MCF 10A (cell line): ENCODE measurements at places on chromosomes 2 and 18.

- DNase-seq = no peak
These were observed 146.0 kb downstream of the MYO1B start for GRCh38 chr2:191391171-191391570.

DNA sequence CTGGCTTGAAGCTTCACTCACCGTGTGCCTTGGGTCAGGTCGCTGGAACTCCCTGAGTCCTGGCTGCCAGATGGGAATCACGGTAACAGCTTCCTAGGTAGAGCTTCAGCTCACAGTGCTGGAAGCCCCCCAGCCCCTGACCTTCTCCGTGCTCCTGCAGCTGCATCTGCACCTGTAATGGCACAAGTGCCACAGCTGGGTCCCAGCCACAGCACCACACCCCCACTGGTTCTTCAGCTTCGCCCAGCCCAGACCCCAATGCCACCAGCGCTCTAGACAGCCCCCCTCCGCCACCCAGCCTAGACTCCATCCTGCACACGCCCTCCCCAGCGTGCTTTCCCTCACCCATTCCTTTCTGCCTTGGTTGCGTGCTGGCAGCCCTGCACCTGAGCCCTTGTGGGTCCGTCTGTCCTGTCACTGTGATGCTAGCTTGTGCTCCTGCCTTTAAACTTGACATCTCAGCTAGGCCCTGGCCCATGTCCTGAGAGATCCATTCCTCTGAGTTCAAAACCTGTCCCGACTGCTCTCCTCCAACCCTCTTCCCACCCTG is 7.6 kb upstream of the ESPNL start:
- DNase-seq = no peak

GRCh38 chr2:170350929-170351826 is 173.2 kb downstream of the MYO3B start:
- no peak for DNase-seq

DNA sequence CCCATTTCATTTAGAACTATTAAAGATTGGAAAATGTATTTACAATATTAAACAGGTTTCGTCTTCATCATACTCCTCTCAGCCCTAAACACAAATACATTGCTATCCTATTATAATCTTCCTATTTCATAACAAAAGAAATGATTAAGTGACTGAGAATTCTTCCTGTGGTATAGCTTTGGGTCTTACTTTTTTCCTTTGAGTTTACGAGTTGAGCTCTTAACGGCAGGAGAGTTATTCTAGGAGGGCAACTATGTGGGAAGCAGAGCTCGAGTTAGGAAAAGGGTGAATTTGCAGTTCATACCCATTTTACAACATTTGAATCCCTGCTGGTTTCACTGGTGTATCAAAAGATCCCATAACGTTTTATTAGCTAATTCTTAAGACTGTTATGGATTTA is 105.0 kb downstream of the FIGN start:
- peak; percentile 11 for DNase-seq

GRCh38 chr18:1267021-1267420 is 362.4 kb downstream of the ADCYAP1 start:
- DNase-seq = no peak

GRCh38 chr2:197241596-197241995 is 69.0 kb downstream of the ANKRD44 start:
- no peak for DNase-seq

GRCh38 chr2:216057688-216058193 is 23.9 kb downstream of the PECR start:
- no peak for DNase-seq

DNA sequence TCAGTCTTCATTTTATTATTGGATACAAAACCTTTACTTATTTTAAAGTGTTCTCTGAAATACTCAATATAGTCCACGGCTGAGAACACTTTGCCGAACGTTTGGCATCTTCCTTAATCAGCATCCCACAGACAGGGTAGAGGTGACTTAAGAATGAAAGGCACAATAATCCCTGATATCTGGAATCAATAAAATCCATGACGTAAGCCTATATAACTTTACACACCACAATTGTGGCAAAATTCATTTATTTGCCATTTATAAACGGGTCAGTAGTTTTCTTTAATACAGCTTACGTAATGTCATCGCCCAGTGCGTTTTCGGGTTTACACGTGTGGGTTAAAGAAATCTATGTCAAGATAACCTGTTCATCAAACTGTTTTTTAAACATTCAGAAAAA is 1.3 kb downstream of the MGAT4A start:
- no peak for DNase-seq

- DNase-seq = no peak
These were observed 845 bp downstream of the TMEM177 start for GRCh38 chr2:119679846-119680245.

GRCh38 chr18:25240420-25240770 is 111.6 kb downstream of the ZNF521 start:
- DNase-seq = no peak
